ENCODE measurements at places on chromosomes 3 and 15. TPM values are rescaled to one million over a fixed set of nuclear protein-coding genes. Genes with fewer than 3 reads are reported as not detected.

Gene LMAN1L
- not detected for total RNA-seq

Gene FRMD4B
- 17.7 TPM for total RNA-seq

Gene ADGRG7
- total RNA-seq = not detected

Gene ACP3
- total RNA-seq = not detected

Gene ISLR
- total RNA-seq = 3.4 TPM

Gene LRRN1
- total RNA-seq = not detected

Gene CYP1A2
- not detected for total RNA-seq

Gene SLC7A14
- total RNA-seq = 0.10 TPM

Gene CHRD
- 1.8 TPM for total RNA-seq

Gene SPINK8
- total RNA-seq = not detected

Gene CCDC66
- total RNA-seq = 7.2 TPM

Gene GOLGA6L6
- total RNA-seq = not detected

Gene CCR9
- total RNA-seq = not detected

Gene REC114
- not detected for total RNA-seq

Gene TRAIP
- total RNA-seq = 20.4 TPM

Gene SEMA6D
- not detected for total RNA-seq

Gene SNX4
- 39.5 TPM for total RNA-seq

Gene ARRDC4
- 3.7 TPM for total RNA-seq

Gene MDFIC2
- total RNA-seq = not detected

Gene MFGE8
- total RNA-seq = 114 TPM

Gene GCSAM
- not detected for total RNA-seq

Gene AP2M1
- total RNA-seq = 352 TPM

Gene NR1I2
- not detected for total RNA-seq

Gene HMCES
- 33.0 TPM for total RNA-seq

Gene FRMD5
- total RNA-seq = not detected

Gene ZDHHC19
- not detected for total RNA-seq

Gene CHRNA7
- total RNA-seq = 1.3 TPM

Gene GLCE
- 11.2 TPM for total RNA-seq

Gene EPHA3
- total RNA-seq = 1.2 TPM

Gene TRH
- total RNA-seq = not detected

Gene TRIM42
- not detected for total RNA-seq

Gene PRRT3
- total RNA-seq = 8.6 TPM

Gene ACTC1
- total RNA-seq = not detected

Gene PARP6
- 30.4 TPM for total RNA-seq

Gene CDC25A
- total RNA-seq = 42.5 TPM

Gene ADIPOQ
- total RNA-seq = not detected

Gene ALDH1A2
- total RNA-seq = not detected

Gene PYGO1
- total RNA-seq = 15.3 TPM

Gene PLSCR5
- total RNA-seq = not detected

Gene PRICKLE2
- 0.25 TPM for total RNA-seq

Gene SLC51A
- total RNA-seq = not detected

Gene CAND2
- total RNA-seq = 20.2 TPM

Gene CASR
- not detected for total RNA-seq

Gene SKOR1
- 4.9 TPM for total RNA-seq

Gene LINGO1
- total RNA-seq = 8.8 TPM

Gene TGM5
- not detected for total RNA-seq

Gene CA12
- 3.8 TPM for total RNA-seq

Gene NEDD4
- 25.1 TPM for total RNA-seq

Gene THRB
- not detected for total RNA-seq

Gene DUT
- total RNA-seq = 159 TPM

Gene GATA2
- 85.0 TPM for total RNA-seq

Gene ACKR4
- total RNA-seq = not detected

Gene SMAD6
- 84.0 TPM for total RNA-seq

Gene GOLGA8H
- total RNA-seq = not detected

Gene PLAAT1
- total RNA-seq = not detected

Gene IL16
- 0.12 TPM for total RNA-seq

Gene SCN11A
- total RNA-seq = not detected

Gene SPTBN5
- total RNA-seq = 0.37 TPM

All from G401 (cell line).